ENCODE measurements at places on chromosomes 16 and 17. TPM values are rescaled to one million over a fixed set of nuclear protein-coding genes. Genes with fewer than 3 reads are reported as not detected.

Gene EIF3CL
- 69.6 TPM for total RNA-seq

Gene PRSS27
- 1.1 TPM for total RNA-seq

Gene KCNH4
- total RNA-seq: 0.29 TPM

Gene SLC6A4
- not detected for total RNA-seq

Gene SOST
- not detected for total RNA-seq

Gene ETV4
- total RNA-seq: 58.6 TPM

Gene RNF112
- 0.45 TPM for total RNA-seq

Gene CDR2L
- total RNA-seq: 67.2 TPM

Gene EFTUD2
- total RNA-seq: 143 TPM

Gene SYCE1L
- total RNA-seq: 4.8 TPM

Gene KRT23
- total RNA-seq: 0.19 TPM

Gene CFAP97D1
- total RNA-seq: 0.03 TPM

Gene NFAT5
- total RNA-seq: 6.1 TPM

Gene TEX14
- 0.29 TPM for total RNA-seq

Gene KRTAP2-1
- not detected for total RNA-seq

Gene NPB
- 0.84 TPM for total RNA-seq

Gene TERB1
- not detected for total RNA-seq

Gene FN3K
- total RNA-seq: 9.1 TPM

Gene RPS15A
- 2,434 TPM for total RNA-seq

Gene DOC2A
- total RNA-seq: 1.7 TPM

Gene PRAC2
- not detected for total RNA-seq

Gene CNOT1
- total RNA-seq: 118 TPM

Gene HS3ST3A1
- total RNA-seq: 0.24 TPM

Gene FBXL16
- 7.7 TPM for total RNA-seq

Gene CCDC200
- not detected for total RNA-seq

Gene SLC13A2
- 0.14 TPM for total RNA-seq

Gene HBM
- total RNA-seq: not detected

Gene NAGLU
- 44.5 TPM for total RNA-seq

Gene C16orf96
- total RNA-seq: 0.03 TPM

Gene KRT31
- total RNA-seq: not detected

Gene KIF22
- 88.7 TPM for total RNA-seq

Gene PRR11
- 54.5 TPM for total RNA-seq

Gene PIK3R6
- total RNA-seq: not detected

Gene MT1A
- 20.6 TPM for total RNA-seq

Gene KRT17
- total RNA-seq: 1.3 TPM

Gene TM4SF5
- 0.54 TPM for total RNA-seq
